NCI-H1417 (cell line): ENCODE measurements at places on chromosomes 4 and X.

DNA sequence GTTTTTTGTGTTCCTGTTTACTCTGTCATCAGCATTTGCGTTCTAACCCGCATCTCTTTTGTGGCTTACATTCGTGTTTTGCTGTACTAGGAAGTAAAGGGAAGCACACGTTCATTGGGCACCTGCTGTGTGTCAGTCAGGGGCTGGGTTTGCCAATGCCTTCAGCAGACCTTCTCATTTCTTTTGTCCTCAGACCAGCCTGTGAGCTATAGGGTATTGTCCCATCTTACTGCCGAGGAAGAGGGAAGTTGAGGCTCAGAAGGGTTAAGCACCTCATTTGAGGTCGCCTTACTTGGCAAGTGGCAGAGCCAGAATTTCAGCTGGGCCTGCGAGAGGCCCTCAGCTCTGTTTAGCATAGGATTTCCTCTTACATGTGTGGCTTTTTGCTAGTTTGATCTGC lies 8.7 kb downstream of the TBC1D14 start:
- no peak for DNase-seq

- peak; percentile 98 for DNase-seq
Observed at GRCh38 chrX:9291629-9292028, 173.2 kb upstream of the TBL1X start.

GRCh38 chr4:129282293-129282692 lies 186.3 kb downstream of the C4orf33 start:
- DNase-seq = no peak

GRCh38 chr4:139988863-139989765 lies 164.9 kb downstream of the MAML3 start:
- no peak for DNase-seq

GRCh38 chrX:31497086-31497485 lies 425.2 kb upstream of the FTHL17 start:
- DNase-seq = no peak

- no peak for DNase-seq
Observed at GRCh38 chrX:78555401-78555980, 103.6 kb downstream of the RTL3 start.

DNA sequence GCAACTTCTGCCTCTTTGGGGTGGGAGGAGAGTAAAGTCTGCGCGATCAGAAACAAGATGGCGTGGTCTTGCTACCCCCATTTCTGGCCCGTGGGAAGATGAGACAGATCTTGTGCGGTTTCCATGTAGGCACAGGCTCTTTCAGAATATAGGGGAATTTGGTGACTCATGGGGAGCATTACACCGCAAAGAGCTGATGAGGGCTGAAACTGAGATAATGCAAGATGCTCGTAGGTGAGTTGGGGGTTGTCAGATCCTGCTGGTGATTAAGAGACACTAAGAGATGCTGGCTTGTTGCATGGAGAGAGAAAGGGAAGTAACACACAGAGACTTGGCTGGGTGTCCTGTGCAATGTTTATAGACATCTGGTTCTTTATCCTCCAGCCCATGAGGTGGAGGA lies 1.5 kb downstream of the EVC start:
- no peak for DNase-seq

DNA sequence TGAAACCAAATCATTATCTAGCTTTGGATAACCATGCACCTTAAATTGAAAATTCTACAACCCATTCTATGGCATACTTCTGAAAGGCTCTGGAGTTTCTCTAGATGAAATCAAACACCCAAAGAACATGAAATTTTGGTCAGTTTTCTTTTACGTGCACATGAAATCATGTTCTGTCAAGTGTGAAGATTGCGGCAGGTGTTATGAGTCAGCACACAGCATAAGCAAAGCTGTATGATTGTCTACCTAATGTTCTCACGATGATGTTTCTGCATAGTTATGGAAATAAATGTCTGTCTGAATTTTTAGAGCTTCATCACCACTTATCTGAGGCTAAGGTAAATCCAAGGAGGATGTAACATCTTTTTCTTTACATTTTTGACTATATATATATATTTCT lies 495.3 kb downstream of the IL1RAPL1 start:
- peak; percentile 16 for DNase-seq

GRCh38 chr4:8414377-8414776 lies 26.1 kb downstream of the ACOX3 start:
- DNase-seq = no peak

GRCh38 chr4:41218703-41219102 lies 4.4 kb upstream of the APBB2 start:
- no peak for DNase-seq

DNA sequence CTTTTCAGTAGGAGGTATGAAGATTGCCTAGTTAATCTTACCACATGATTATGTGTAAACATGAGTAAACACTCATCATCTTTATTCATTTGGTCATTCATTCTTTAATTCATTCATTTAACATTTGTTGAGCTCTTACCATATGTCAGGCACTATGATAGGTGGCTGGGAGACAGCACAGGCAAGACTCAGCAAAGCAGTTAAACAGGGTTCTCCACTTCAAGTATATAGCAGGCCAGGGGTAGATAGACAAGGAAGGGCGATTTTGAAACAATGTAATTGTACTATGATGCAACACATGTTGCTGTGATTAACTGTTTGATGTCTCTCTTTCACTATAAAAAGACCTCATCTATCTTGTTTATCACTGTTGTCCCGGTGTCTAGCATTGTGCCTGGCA lies 84.3 kb upstream of the GPR101 start:
- DNase-seq = no peak

DNA sequence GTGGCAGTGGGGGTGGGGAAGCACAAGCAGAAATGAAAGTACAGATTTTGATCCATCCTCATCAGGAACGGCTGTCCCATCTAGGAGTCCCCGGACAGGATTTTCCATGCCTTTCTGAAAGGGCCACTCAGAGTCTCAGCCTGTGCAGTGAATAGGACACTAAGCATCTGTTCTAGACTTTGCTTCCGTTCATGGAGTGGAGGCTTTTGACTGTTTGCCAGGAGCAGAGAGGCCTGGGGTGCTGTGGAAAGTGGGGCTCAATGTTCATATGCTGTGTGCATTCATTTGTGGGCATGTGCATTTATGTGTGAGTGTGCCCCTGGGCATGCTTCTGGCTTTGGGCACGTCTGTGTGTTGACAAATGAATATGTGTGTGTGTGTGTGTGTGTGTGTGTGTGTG lies 25.6 kb upstream of the MAMLD1 start:
- no peak for DNase-seq

GRCh38 chr4:39657465-39657864 lies 18.8 kb upstream of the SMIM14 start:
- DNase-seq = no peak

GRCh38 chr4:147605499-147605898 lies 11.7 kb upstream of the TMEM184C start:
- DNase-seq = no peak

GRCh38 chrX:149453030-149453429 lies 52.1 kb downstream of the IDS start:
- DNase-seq = no peak

GRCh38 chr4:4762909-4763821 lies 96.3 kb upstream of the MSX1 start:
- no peak for DNase-seq

DNA sequence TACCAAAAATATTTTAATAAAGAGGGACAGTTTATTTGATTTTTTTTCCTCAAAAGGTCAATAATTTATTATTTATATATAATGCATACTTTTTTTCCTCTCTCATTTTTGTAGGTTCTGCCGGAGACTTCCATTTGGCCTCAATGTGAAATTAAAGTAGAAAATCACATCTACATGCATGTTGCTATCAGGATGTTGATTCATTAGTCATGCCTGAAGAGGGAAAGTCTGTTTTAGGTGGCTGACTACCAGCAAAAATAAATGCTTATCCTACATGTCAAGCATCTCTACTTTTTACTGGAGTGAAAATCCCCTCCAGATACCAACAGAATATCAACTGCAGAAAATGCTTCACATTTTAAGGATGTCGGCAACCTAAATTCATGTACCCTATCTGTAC lies 41.5 kb downstream of the KIAA0232 start:
- no peak for DNase-seq

- DNase-seq = no peak
Observed at GRCh38 chr4:7323461-7323871, 111.3 kb downstream of the PSAPL1 start.

GRCh38 chrX:153643431-153644351 lies 3.3 kb upstream of the DUSP9 start:
- DNase-seq = peak; percentile 21

- peak; percentile 66 for DNase-seq
Observed at GRCh38 chr4:794900-795725, 30.8 kb downstream of the CPLX1 start.

DNA sequence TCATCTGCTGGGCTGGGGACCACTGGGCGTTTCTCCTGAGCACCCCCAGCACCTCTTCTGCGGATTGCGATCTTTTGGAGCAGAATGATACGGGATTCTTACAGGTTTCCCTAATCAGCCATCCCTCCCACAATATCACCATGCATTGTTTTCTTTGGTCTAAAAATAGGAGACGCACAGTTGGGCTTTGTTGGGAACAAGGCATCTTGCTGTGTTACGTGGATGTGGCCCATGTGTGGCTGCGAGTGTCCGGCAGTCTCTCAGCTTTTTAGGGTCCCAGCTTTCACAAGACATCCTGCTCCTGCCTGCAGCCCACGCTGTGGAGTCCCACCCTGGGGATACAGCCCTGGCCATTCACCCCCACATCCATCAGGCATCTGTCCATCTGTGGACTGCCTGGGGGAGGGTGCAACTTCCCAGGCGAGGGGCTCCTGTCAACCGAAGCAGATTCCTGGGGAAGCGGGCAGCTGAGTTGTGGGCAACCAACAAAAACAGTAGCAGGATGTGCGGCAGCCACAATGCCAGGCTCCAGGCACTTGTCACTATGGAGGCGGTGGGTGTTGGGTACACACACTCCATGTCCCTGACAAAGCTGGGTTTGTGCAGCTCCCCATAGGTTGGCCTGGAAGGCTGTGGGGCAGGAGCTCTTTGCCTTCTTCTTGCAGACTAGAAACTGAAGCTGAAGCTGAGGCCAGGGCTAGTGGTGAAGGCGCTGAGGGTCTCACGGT lies 185.5 kb upstream of the PSAPL1 start:
- DNase-seq = no peak

- peak; percentile 8 for DNase-seq
Observed at GRCh38 chr4:151045907-151046306, 30.8 kb upstream of the LRBA start.

- DNase-seq = no peak
Observed at GRCh38 chrX:13698432-13698831, 9.5 kb downstream of the RAB9A start.

GRCh38 chr4:187108845-187109244 lies 385.2 kb upstream of the FAT1 start:
- DNase-seq = no peak

DNA sequence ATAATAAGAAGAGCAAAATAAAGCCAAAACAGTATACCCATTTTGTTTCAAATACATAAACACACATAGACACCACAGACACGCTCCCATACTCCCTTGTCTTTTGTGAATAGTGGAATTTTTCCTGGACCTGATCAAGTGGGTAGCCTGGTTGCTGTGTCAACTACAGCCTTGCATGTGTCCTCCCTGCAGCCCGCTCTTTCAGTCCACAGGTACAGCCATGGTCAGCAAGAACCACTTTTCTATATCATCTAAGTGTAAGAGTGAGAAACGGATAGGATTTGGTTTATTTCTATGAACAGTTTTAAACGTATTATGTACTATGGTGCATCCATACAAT lies 9.8 kb downstream of the PWWP3B start:
- no peak for DNase-seq

- no peak for DNase-seq
Observed at GRCh38 chr4:7083597-7084563, 16.0 kb upstream of the GRPEL1 start.

GRCh38 chr4:139658185-139658584 lies 7.4 kb upstream of the MGST2 start:
- DNase-seq = no peak

- no peak for DNase-seq
Observed at GRCh38 chr4:147039976-147040575, 94.4 kb upstream of the TTC29 start.

DNA sequence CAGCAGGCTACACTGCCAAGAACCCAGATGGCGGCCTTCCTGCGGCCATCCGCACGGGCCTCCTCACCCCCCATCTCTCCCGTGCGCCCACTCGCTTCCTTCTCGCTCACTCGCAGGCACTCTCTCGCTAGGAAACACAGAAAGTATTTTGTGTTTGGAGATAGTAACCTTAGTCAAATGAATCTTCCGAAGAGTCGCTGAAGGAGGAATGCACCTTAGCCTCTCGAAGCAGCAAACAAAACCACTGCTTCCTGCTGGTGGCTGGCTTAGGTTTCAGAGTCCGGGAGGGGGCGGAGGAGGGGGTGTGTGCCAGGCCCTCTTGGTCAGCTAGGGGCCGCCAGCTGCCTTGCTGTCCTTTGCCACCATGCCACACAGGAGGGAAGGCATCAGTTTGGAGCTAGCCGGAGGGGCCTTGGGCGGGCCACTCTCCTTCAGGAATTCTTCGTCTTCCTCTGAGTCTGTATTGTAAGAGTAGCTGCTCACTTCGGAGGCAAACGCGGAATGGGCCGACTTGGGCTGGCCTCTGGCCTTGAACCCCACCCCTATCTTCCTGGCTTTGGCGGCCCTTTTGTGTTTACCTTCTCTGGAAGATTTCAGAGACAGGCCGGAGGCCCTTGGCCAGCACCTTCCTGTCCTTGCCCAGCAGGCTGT lies 73.2 kb upstream of the UCP1 start:
- DNase-seq = no peak

- no peak for DNase-seq
Observed at GRCh38 chr4:59540311-59540710, 1659.8 kb upstream of the ADGRL3 start.

GRCh38 chrX:38718311-38718710 lies 82.9 kb upstream of the MID1IP1 start:
- DNase-seq = no peak

- DNase-seq = no peak
Observed at GRCh38 chr4:821181-821591, 4.7 kb downstream of the CPLX1 start.

GRCh38 chrX:78514852-78515251 lies 144.3 kb downstream of the RTL3 start:
- no peak for DNase-seq

DNA sequence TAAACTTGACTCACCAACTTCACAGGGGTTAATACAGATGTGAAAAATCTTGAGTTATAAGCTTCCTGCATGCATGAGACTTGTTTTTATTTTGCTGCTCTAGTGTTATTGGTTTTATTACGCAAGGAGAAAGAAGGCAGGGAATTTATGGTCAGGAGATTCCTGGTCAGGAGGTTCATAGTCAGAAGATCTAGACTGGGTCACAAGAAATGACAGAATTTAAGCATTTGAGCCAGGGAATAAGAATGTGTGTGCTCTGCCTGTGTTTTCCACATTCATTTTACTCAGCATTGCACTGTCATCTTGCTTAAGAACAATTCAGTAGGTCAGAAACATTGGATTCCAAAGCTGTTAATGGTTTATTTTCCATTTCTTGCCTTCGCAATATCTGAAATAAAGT lies 2522.1 kb downstream of the ARAP2 start:
- DNase-seq = no peak

DNA sequence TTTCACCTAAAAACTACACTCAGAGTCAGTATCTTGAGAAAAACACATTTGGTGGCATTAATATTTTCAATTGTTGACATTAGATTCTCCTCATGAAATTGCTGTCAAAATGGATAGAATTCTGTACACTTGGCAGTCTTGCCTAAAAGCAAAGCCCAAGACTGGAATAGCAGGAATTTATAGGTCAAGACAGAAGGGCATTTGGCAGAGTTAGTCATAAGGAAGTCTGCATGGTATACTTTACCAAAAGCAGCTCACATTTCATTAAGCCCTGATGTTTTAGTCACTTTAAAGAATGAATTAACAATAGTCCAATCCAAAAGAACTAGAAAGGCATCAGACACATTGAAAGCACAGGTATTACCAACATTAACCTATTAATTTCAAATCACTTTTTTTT lies 7.1 kb downstream of the CCDC160 start:
- no peak for DNase-seq

GRCh38 chr4:138398322-138398721 lies 156.2 kb upstream of the SLC7A11 start:
- peak; percentile 62 for DNase-seq
